ENCODE measurements at places on chromosomes 16 and 17.

DNA sequence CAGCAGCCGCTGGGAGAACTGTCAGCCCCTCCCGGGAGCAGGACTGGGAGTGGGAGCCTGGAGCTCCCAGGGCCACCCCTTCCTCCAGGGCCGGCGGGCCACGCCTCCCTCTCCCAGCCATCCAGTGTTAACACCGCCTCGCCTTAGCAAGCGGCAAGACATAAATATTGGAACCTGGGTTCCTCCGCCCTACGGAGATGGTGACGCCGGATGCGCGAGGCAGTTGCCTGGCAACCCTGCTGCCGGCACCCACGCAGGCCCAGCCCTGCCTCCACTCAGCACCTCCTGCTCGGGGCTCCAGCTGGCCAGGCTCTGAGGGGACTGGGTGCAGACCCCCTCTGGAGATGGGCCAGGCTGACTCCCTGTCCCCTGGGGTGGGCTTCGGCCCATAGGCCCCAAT is 27.4 kb upstream of the CACNA1H start:
- DNase-seq = no peak

- DNase-seq = peak; percentile 68
Observed at GRCh38 chr16:89599451-89599858, 14.0 kb upstream of the DPEP1 start.

DNA sequence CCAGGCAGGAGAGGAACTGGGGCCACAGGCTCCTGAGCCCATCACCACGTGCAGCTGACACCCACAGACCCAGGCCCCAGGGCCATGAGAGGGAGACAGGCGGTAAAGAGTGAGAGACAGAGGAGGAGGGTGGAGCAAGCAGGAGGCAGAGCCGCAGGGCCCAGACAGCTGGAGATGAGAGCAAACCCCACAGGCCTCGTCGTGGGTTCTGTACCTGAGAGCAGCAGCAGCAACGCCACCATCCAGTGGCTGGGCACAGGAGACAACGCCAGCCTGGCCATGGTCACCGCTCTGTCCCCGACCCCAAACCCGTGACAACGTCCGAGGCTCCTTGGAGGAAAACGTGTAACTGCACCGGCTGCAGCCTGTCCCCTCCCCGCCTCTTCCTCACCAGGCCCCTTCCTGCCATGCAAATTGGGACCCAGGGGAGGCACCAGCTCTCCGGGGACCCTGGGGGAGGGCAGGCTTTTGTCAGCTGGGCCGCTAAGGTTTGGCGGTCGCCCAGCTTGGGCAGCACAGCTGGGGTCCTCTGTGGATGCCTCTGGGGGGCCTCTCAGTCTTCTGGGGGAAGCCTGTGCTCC is at the start of gene CD79B:
TSS of gene CD79B (minus strand) at position 351 of the 581 bp plus-strand sequence. CDS start at position 281, 70 bp downstream.
- DNase-seq = peak; percentile 87

DNA sequence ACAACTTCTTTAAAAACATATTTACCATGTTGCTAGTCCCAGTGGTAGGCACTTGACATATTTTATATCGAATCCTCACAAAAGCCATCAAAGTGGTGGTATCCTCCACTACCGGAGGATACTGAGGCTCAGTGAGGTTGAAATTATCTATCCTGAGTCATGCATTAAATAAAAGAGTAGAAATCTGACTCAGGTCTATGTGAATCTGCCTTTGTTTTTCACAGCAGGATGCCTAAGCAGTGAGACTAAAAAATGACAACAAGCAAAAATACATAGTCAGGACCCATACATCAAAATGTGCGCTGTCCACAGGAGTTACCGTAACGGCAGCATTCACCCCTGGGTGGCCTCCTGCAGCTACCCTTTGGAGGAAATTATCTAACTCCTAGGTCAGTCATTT is 17.7 kb downstream of the BRD7 start:
- no peak for DNase-seq

DNA sequence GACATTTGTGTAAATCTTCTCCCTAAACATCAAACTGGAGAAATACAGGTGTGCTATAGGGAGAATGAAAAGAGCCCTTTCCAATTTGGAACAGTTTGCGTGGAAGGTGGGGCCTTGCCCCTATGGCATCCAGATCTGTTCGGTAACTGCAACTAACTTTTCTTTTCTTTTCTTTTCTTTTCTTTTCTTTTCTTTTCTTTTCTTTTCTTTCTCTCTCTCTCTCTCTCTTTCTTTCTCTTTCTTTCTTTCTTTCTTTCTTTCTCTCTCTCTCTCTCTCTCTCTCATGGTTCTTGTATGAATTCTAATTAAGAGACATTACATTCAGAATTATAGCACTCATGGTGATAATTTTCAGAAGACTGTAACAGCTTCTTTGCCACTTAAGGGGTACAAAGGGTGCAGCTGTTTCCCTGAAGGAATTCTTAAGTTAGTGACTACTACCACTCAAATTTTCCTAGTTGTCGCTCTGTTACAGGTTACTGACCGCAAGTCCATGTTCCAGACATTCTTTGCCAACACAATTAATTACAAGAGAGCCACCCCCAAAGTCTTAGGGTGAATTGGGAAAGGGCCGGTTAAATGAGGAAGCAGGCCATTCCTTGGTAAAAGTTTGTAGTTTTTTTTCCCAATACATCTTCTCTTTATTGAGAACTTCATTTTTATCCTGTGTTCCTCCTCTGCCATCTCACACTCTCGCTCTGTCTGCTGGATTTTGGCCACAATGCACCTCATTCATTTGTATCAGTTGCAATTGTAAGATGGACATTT is 69.8 kb downstream of the KSR1 start:
- DNase-seq = no peak

- DNase-seq = no peak
Observed at GRCh38 chr16:80029761-80030481, 429.4 kb upstream of the MAF start.

DNA sequence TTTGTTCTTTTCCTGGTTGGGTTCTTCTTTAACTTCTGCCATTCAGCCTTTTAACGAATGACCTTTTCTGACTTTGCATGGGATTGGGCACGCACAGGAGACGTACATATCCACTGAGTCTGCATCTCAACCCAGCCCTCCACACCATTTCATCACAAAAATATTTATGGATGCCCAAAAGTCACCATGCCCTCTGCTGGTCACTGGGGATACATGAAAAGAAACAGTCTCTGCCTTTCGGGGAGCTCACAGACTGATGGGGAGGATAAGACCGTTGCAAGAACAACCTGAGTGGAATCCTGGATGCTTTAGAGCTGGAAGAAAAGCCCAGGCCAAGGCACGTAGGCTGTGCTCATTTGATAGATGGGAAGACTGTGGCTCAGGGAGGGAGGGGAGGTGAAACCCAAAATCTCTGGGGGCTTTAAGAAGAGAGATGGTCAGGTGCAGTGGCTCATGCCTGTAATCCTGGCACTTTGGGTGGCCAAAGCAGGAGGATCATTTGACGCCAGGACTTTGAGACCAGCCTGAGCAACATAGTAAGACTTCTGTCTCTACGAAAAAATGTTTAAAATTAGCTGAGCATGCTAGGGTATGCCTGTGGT is 7.9 kb upstream of the MT2A start:
- DNase-seq = peak; percentile 69

GRCh38 chr16:28879261-28879840 is 1.1 kb downstream of the ATP2A1 start:
- no peak for DNase-seq

GRCh38 chr16:86444261-86444660 is 66.1 kb upstream of the FOXF1 start:
- no peak for DNase-seq

DNA sequence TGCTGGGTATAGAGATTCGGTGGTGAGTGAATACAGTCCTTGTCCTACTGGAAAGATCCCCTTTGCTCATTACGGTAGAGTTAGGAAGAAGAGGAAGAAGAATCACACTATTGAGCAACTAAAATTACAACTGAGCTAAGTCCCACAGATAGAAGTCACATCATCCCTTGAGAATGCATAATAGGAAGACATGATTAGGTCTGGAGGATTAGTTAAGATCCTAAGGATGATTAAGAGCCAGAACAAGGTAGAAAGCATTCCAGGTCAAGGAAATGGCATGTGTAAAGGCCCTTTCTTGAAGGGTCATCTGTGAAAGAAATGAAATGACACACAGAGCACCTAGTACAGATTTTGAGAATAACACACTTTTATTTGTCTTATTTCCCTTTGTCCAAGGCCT is 503.5 kb downstream of the HAPSTR1 start:
- DNase-seq = no peak

GRCh38 chr16:88375996-88376834 is 6.5 kb upstream of the ZNF469 start:
- DNase-seq = no peak

- no peak for DNase-seq
Observed at GRCh38 chr16:1744338-1744840, 27.0 kb downstream of the NME3 start.

GRCh38 chr16:49919327-49919726 is 63.4 kb upstream of the ZNF423 start:
- no peak for DNase-seq

DNA sequence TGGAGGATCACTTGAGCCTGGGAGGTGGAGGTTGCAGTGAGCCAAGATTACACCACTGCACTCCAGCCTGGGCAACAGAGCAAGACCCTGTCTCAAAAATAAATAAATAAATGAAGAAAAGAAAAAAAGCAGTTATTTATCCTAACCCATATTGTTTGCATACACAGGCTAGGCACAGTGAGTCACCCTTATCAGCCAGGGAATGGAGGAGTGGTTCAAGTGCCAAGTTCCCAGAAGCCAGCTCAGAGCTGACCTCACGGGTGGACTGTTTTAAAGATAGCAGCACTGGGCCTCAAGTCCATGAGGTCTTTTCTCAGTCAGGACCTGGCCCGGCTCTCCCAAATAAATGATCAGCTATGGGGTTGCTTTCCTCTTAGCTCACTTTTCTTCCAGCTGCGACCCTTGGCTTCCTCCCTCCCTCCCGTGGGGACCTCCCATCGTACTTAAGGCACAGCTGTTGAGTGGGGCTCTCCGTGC is 22.6 kb upstream of the MGAT5B start:
- DNase-seq = no peak

- no peak for DNase-seq
Observed at GRCh38 chr17:28385406-28385805, 13.9 kb downstream of the SARM1 start.

GRCh38 chr17:47804461-47804860 is 17.1 kb downstream of the OSBPL7 start:
- DNase-seq = no peak

- peak; percentile 76 for DNase-seq
Observed at GRCh38 chr17:7548585-7549400, at the start of gene TNFSF12. TSS of gene TNFSF12 (plus strand) at chr17:7549058. CDS start at chr17:7549154, 96 bp downstream.

DNA sequence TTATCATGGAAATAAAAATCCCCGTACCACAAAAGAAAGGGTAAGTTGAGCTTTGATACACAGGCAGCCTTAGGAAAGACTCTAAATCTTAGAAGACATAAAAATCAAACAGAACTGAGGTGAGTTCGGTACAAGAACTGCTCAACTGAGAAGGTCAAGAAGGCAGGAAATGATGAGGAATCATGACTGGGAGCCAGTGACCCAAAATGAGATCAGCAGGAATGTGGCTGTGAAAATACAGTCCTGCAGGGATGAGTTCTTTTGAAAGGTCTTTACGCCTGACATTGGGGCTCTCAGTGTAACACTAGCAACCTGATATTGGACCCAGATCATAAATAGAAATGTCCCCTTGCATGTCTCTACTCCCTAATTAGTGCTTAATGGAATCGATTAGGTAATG is 56.3 kb upstream of the CDH11 start:
- no peak for DNase-seq

- peak; percentile 32 for DNase-seq
Observed at GRCh38 chr16:10314811-10315210, 71.0 kb upstream of the ATF7IP2 start.

- no peak for DNase-seq
Observed at GRCh38 chr17:20281860-20282259, 185.5 kb downstream of the LGALS9B start.

- DNase-seq = no peak
Observed at GRCh38 chr17:29010129-29010528, 4.3 kb upstream of the SEZ6 start.

- DNase-seq = no peak
Observed at GRCh38 chr16:89858973-89859614, 14.3 kb upstream of the TCF25 start.

DNA sequence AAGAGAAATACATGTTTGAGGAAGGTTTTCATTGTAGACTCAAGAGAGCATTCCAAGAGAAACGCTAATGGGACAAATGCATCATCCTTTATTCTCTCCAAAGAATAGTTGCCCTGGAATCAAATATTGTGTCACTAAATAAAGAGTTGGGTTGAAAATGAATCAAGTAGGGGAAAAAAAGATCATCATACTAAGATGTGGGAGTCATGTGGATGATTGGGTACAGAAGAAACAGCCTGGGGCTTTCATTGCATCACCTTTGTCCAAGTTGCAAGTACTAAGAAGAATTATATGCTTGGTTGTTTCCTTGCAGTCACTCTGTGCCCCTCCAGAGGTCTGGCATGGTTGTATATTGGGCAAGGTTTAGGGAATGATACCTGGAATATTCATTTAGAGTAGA is 658.9 kb downstream of the TOX3 start:
- DNase-seq = no peak

DNA sequence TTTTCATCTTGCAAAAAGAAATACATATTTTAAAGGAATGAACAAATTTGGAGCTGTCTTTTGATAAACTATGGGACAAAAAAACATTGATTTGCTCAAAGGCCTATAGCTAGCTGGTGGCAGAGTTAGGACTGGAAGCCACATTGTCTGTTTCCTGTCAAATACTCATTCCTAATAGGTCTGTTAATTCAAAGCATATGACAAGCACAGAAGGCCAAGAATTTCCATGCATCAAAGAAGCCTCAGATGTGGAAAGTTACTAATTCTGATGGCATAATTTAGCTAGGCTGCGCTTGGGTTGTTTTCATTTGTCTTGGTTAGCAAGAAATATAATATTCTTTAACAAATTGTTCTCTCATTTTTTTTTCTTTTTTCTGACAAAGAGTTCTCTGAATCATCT is 98.0 kb downstream of the CDK5R1 start:
- no peak for DNase-seq

- DNase-seq = no peak
Observed at GRCh38 chr16:63618896-63619485, 1502.9 kb downstream of the CDH11 start.

DNA sequence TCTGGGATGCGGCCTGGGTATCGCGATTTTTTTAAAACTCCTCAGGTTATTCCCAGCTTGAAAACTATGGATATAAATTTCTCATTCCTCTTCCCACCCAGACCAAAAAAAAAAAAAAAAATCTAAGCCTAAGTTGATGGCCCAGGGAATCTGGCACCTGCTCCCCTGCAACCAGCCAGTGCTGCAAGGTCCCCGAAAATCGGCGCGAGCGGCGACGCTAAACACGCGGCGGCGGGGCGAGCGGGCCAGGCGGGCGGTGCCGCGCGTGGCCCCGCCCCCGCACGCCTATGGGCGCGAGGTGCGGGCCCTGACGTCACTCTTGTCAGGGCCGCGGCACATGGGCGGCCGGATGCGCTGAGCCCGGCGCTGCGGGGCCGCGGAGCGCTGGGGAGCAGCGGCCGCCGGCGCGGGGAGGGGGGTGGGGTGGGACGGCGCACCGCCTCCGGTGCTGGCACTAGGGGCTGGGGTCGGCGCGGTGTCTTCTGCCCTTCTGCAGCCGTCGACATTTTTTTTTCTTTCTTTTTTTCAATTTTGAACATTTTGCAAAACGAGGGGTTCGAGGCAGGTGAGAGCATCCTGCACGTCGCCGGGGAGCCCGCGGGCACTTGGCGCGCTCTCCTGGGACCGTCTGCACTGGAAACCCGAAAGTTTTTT is at the start of gene HLF:
TSS of gene HLF (plus strand) at position 316 of the 654 bp plus-strand sequence. CDS start 525 bp downstream, outside the sequence.
- peak; percentile 90 for DNase-seq
